Ammon's horn (tissue), 1 donor: ENCODE measurements at places on chromosomes 5 and 9.
A peak's percentile ranks its signal among the peaks of the same experiment; 100 is the strongest.

DNA sequence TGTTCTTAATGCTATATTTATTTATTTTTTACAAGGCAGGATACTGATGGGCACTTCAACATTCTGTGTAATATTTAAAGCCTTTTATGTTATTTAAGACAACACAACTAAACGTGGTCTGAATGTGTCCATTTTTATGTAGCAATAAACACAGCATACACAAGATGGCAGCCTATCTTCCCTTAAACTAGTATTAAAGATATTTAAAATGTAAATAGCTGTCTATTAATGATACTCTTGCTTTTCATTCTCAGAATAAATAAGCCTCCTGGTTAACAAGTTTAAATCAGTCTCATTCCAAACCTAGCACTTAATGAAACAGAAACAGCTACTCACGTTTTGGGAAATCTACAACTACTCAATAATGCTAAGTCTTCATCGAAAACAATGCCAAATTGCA is 315.7 kb downstream of the MCTP1 start:
- no peak for DNase-seq

GRCh38 chr5:78593465-78593864 is 55.1 kb downstream of the LHFPL2 start:
- no peak for DNase-seq

GRCh38 chr9:114004221-114004716 is 73.8 kb downstream of the AMBP start:
- peak; percentile 77 for DNase-seq

DNA sequence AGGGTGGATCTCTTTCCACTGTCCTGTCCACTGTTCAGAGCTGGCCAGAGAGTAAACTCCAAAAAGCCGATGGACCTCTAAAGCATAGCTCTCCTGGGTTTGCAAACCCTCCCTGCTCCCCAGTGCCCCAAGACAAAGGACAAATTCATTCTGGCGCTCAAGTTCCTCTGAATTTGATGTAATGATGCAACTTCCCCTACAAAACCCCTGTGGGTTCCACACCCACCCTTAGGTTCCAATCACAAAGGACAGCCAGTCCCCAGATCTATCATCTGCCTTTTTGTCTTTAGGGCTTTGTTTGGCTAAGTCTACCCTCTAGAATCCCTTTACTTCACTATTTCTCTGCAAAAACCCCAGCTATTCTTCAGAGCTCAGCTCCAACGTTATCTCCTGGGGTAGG is 57.4 kb upstream of the SLC25A51 start:
- no peak for DNase-seq

DNA sequence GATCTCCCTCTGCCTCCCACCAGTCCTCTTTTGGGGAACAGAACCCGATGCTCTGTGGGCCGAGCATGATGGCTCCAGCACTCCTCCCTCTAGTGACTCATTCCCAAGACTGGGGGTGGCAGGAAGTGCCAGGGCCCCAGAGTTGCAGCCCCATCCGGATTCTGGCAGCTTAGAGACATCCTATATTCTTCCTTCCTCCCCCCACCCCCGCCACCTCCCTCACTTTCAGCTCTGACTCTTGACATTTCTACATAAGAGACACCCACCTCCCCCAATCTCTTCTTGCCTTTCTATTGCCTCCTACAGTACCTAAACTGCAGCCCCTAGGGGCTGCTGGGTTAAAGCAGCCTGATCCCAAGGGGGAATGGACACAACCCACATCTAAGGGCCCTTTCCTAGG is 47.1 kb upstream of the MATR3 start:
- peak; percentile 43 for DNase-seq

DNA sequence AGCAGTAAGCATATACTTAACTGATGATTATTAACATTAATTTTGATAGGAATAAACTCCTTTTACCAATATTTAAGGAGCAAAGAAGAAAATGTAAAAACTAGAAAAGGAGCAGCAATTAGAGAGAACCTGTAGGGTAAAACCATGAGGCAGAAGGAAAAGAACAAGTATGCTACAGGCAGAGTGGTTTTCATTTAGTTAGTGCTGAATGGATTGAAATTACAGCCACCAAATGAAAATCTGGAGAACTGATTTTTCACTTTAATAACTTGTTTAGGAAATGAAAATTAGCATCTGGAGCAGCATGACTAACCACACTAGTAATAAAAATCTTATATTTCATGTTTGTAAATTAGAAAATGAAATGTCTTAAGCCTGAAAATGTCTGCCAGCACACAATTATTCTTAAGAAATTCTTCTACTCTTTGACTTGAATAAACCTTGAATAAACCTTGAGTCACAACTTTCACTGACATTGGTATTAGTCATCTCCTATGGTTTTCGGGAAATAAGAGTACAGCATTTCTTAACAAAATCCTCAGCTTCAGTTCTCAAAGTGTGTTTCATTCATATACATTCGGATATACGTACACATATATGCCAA is 1504.9 kb upstream of the C9orf72 start:
- DNase-seq, result no peak

GRCh38 chr5:74951865-74952264 is 85.7 kb upstream of the FAM169A start:
- DNase-seq, result no peak

DNA sequence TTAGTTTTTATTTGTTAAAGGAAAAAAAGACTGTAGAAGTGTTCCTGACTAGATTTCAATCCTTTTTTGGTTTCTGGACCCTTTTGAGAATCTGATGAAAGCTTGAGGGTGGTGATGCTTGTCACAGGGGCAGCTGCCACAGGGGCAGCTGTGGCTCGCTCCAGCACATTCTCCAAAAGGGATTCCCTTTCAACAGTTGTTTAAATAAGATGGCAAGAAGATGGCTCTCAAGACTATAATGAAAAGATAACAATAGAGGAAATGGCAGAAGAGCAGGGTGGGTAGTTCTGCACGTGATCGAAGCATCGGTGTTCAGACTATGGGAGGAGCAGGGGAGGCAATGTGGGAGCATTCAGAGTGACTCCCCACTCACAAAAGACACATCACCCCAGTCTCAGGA is 46.5 kb upstream of the TNFAIP8 start:
- DNase-seq, result no peak

DNA sequence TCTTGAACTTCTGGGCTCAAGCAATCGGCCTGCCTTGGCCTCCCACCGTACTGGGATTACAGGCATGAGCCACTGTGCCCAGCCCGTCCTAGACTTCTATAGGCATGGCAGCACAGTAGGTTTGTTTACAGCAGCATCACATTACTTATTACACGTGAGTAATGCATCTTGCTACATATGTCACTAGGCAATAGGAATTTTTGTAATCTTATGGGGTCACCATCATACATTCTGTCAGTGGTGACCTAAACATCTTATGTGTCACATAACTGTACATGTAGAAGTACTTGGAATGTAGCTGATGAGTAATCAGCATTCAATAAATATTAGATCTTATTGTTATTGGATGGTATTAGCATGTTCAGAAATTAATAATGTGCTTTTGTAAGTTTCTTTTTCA is 22.9 kb upstream of the ABCA1 start:
- no peak for DNase-seq

DNA sequence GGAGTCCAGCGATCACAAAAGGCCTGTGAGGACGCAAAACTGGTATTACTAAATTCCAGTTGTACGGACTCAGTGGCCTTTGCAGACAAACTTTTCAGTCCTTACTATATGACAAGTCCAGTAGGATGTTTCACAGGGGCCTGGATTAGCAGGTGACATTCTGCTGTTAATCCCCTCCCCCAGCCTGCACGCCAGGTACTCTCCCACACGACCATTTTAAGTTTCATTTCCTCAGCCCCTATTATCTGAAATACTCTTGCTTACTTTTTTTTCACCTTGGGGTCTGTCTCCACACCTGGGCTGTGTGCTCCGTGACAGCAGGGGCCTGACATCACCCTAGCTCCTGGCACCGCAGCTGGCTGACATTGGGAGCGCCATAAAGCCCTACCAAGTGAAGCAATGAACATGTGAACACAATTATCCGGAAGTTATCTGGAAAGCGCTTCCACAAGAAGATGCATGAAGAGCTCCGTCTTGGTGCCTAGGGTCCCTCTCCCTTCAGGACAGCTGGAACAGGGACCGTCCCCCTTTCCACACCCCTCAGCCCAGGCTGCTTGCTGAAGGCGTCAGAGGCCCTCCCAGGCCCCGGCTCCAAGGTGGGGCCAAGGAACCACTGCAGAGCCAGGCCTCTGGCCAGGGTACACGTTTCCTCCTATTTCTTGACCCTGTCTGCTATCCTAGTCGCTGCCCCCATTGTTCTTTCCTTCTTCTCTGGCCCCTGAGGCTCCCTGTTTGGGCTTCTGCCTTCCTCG is 39.7 kb upstream of the ZNF622 start:
- no peak for DNase-seq

GRCh38 chr9:116237456-116237855 is 83.9 kb downstream of the PAPPA start:
- DNase-seq, result no peak

- DNase-seq, result no peak
These were observed 112.5 kb downstream of the HMHB1 start for GRCh38 chr5:143924311-143924978.

DNA sequence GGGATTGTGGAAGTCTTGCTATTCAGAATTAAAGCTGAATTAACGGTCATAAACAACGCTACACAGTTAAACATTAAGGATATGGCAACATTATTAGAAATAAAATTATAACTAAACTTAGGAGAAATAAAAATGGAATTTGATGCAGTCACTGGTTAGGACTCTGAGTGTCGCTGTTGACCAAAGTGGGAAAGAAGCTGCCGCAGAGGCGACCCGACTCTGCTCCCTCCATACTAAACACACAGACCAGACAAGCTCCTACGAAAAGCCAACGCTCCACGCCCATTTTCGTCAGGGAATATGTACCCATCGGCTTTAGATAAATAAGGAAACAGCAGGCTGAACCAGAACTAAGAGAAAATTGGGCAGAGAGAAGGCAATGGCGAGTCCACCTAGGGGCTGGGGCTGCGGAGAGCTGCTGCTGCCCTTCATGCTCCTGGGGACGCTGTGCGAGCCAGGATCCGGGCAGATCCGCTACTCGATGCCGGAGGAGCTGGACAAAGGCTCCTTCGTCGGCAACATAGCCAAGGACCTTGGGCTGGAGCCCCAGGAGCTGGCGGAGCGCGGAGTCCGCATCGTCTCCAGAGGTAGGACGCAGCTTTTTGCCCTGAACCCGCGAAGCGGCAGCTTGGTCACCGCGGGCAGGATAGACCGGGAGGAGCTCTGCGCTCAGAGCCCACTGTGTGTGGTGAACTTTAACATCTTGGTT is at the start of gene PCDHGA5:
Gene PCDHGA5 (plus strand): TSS at position 211 of the 709 bp plus-strand sequence. CDS start 169 bp downstream, at position 380.
- DNase-seq, result no peak

- DNase-seq, result no peak
These were observed 22.1 kb downstream of the TRMO start for GRCh38 chr9:97900103-97900737.

DNA sequence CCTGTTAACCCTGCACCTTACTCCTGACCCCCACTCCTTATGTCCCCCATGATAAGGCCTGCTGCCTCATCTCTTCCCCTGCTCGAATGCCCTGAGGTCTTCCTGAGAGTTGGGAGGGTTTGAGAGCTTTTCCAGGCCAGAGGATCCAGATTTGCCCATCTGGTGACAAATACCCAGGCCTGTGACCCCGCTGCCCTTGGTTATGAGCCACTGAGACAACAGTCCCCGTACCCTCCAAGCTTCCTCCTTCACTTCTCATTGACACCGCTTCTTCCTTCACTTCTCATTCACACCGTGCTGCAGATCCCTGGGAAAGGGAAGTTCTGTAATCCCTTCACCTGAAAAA is 593 bp downstream of the GM2A start:
- no peak for DNase-seq

DNA sequence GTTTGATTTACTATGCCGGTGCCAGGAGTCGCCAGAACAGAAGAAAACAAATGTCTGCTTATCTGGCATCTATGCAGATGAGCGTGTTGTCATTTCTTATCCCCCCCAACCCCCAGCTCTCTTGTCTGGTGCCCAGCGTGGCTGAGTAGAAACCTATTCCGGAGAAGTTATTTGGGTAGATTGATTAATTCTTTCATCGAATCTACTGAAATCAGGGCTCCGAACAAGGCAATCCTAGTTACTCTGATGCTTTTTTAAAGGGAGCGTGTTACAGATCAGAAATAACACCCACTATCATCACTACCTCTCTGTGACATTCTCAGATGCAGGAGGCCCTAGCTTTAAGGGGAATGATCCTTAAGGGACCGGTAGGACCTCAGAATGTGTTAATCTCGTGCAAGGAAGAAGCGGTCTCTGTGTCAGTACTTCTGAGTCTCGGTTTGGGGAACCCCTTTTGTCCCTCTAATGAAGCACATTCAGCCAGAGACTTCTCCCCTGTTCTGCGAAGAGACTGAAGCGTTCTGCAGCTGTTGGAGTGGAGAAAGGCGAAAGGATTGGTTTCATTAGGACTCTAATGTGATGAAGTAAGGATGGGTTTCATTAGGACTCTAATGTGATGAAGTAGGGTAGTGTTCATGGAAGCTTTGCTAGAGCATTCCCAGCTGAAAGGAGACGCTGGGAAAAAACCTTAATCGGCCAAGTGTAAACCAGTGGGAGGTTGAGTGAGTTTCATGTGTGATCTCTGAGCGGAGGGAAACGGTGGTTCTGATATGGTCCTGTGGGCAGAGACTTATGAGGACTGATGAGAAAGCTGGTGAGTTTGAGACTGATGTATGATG is 1.5 kb downstream of the PIP5K1B start:
- peak; percentile 8 for DNase-seq

GRCh38 chr9:20315677-20316076 is 306.6 kb downstream of the MLLT3 start:
- DNase-seq, result no peak

GRCh38 chr9:14441976-14442651 is 128.2 kb upstream of the NFIB start:
- DNase-seq, result no peak

GRCh38 chr9:99870126-99870525 is 36.3 kb upstream of the STX17 start:
- no peak for DNase-seq

GRCh38 chr9:103649086-103649485 is 445.0 kb upstream of the SMC2 start:
- no peak for DNase-seq

GRCh38 chr5:181120306-181120705 is 10.7 kb downstream of the OR2V1 start:
- DNase-seq, result no peak

DNA sequence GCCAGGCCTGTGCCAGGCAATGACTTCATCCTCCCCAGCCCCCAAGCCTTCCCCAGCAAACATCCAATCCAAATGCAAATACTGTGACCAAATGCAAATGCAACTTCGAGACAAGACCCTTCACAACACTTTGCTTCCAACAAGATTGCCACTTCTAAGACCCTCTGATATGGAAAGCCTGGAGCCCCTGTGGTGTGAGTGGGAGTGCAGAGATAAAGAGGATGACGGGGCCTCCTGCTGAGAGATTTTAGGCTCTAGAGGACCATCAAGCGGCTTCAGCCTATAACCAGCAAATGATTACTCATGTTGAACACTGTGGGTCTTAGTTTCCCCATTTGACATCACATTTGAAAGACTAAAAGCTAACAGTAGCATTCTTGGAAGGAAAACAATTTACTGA is 46.6 kb upstream of the GABRP start:
- no peak for DNase-seq
